ENCODE measurements at places on chromosomes 4 and X.

- no peak for DNase-seq
These were observed 9.4 kb downstream of the FAM53A start for GRCh38 chr4:1674682-1675081.

GRCh38 chrX:38880296-38880854 is 79.1 kb downstream of the MID1IP1 start:
- DNase-seq = no peak

DNA sequence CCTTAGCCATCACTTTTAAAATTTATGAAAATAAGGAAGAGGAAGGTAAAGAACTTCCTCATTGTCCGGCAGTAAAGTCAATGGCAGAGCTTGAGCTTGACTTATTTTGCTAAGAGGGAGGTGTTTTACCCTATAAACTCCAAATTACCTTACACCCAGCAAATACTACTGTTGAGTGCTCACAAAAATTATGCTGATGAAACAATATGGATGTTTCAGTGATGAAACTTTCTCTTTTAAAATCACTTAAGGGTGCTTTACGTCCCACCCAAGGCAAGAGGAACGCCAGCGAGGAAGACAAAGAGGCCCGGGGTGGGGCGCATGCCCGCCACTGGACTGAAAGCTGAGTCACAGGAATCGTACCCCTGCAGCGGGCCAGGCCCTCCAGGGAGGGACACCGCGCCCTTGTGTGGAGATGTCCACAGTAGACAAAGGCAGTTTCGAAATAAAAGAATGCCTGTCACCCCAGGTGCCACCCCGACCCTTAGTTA is 560 bp upstream of the TMSB4X start:
- peak; percentile 78 for DNase-seq

DNA sequence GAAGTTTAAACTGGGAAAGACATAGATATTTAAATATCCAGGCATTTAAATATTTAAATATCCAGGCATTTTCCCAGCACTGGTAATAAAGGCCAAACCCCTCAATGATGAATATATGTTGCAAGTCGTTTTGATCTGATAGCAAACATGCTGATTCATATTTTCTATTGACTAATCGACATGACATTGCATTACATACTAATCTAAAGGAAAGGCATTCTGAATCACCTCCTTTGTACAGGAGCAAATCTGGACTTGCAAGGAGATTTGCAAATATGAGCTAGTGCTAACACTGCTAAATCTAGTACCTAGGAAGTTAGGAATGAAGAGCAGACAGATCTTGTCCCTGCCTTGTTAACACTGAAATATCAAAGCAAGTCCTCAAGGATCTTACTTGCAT is 207.3 kb downstream of the SLC7A11 start:
- no peak for DNase-seq

- DNase-seq = no peak
These were observed 93.9 kb upstream of the GATB start for GRCh38 chr4:151854731-151855130.

- DNase-seq = no peak
These were observed 257.7 kb upstream of the GNPDA2 start for GRCh38 chr4:44984083-44984482.

DNA sequence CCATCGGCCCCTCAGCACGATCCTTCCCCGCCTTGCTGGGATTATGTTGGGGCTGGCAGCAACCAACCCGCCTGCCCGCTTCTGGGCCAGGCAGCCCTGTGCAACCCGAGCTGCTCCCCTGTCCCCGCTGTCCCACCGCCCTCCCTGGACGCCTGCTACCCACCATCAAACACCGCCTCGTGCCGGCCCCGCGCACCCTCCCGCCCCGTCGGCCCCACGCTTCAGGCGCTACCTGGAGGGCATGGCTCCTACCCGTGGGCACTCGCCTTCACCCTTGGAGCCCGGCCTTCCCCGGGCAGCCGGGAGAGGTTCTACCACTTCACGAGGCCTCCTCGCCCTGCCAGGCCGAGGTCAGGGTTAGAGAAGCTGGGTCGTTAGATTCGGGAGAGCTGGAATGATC is 37.0 kb downstream of the TKTL1 start:
- DNase-seq = no peak

DNA sequence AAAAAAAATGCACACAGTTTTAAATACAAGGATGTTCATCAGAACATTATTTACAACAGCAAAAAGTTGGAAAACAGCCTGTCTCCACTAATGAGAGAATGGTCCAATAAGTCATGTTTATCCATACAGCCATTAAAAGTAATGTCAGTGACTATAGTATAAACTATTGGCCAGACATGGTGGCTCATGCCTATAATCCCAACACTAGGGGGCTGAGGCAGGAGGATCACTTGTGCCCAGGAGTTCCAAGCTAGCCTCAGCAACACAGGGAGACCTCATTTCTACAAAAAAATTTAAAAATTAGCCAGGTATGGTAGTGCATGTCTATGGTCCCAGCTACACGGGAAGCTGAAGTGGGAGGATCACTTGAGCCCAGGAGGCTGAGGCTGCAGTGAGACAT is 48.1 kb upstream of the IL13RA1 start:
- DNase-seq = no peak

DNA sequence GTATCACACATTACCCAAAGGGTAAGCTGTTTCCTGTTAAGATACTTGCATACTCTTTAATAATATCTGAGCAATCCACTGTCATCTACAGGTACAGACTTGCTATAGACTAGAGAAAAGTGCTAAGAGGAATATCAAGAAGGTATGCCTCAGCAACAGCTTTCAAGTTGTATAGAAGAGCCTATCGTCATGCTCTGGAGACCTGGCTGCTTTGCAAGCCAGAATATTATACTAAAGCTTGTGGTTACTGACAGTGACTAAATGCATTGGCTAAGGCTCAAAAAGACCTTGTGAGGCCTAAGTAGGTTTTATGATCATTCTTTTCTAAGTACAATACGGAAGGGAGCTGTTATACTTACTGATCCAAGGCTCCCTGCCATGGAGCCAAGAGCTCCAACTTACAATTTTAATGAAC is 11.3 kb downstream of the LAMP2 start:
- peak; percentile 29 for DNase-seq

DNA sequence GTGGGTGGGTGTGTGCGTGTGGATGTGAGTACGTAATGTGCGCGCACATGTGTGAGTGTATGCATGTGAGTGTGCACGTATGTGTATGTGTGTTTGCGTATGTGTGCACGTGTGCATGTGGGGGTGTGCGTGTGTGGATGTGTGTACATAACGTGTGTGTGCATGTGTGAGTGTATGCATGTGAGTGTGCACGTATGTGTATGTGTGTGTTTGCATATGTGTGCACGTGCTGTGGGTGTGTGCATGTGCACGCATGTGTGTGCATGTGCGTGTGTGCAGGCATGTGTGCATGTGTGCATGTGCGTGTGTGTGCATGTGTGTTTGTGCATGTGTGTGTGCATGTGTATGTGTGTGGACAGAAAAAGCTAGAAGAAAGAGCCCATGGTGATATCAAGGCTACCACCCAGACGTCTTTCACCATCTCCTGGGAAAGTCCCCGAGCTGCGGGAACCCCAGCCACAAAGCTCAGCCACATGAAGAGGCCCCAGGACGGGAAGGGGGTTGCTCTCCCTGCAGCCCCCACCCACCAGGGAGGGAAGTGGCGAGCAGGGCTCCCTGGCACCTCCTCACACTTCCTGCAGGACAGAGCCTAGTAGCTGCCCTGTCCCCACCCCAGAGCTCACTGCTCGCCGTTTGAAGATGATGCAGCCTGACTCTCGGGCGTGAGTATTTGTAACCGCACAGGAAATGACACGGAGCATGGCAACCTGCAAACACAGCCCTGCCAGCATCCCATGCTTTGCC is 108.3 kb downstream of the DCTD start:
- DNase-seq = peak; percentile 85

DNA sequence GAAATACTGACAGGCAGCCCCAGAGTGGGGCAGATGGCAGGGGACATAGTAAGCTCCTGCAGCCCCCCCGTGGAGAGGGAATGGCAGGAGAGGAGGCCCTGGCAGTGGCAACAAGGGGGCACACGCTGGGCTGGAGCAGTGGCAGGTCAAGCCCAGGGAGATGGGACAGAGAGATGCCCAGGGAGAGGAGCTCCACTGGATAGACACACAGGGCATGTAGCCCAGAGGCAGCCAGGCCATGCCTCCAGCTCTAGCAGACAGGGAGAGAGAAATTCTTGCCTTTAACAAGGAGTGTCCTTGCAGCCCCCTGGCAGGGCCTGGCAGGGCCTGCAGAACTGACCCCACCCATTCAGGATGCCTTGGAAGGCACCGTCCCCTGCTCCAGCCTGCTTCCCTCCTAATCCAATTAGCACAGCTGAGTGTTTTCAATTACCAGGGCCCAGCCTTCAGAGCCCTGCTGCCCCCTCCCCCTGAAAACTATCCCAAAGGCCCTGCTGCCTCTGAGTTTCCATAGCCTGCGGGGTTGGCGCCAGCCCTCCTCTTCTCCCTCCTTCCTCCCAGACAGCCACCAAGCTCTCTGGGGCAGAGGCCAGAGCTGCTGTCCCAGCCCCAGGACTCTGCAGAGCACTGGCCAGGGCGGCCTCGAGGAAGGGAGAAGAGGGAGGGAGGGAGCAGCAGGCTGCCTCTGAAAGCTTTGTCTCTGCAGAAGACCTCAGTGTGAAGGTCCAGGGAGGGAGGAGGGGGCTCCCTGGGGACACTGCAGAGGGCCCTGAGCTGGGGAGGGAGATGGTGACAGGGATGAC is 12.5 kb downstream of the L1CAM start:
- DNase-seq = no peak

GRCh38 chrX:47185241-47185640 is 8.4 kb upstream of the UBA1 start:
- no peak for DNase-seq

DNA sequence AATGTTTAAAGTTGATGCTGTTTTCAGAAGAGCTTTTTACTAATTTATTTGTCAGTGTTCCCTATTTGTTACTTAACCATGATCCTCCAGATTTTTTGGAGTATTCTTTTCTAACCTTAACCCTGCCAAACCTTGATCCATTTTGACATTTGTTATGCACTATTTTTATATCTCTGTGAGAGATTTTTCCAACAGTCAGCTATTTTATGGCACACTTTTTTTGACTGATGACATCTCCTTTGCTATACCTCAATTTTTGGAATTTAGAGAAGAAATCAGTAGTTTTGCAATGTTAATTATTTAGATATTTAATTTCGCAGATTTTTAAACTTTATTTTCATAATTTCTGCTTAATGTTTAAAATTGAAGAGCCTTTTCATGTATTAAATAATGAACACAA is 66.0 kb downstream of the CPEB2 start:
- no peak for DNase-seq

DNA sequence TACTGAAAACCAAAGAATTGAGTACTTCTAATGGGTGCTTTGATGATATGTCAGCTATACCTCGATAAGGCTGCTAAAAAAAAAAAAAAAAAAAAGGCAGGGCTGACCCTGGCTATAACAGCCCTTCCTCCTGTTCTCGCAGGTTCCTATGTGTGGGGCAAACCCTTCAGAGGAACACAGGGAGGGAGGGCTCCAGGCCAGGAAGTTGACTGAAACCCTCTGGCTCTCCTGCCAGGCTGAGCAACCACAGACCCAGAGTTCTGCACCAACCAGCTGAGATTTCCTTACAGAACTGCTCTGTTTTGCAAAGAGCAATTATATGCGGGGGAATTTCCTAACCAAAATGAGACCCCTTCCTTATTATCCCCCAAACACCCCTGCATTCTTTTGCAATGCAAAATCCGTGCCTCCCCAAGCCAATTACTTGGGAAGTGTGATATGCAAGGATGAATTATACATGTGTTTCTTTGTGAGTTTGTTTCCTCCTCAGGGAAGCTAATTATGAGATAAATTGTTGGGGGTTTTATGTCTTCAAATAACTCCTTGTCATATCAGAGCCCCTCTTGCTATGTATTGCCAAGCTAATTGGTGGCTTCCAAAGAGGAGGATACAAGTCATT is 45.6 kb downstream of the PDHA1 start:
- DNase-seq = no peak

DNA sequence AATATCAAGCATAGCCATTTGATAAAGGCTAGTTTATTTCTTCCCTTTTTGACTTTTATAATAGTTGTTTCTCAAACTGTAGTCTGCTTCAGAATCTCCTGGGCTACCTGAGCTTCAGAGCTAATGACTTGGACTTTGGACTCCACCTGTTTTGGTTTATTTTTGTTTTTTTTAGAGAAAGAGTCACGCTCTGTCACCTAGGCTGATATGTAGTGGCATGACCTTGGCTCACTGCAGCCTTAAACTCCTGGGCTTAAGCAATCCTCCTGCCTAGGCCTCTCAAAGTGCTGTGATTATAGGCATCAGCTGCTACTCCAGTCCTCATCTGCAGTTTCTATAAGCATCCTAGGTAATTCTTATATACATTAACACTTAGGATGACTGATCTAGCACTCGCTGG is 90.5 kb downstream of the DDIT4L start:
- no peak for DNase-seq

DNA sequence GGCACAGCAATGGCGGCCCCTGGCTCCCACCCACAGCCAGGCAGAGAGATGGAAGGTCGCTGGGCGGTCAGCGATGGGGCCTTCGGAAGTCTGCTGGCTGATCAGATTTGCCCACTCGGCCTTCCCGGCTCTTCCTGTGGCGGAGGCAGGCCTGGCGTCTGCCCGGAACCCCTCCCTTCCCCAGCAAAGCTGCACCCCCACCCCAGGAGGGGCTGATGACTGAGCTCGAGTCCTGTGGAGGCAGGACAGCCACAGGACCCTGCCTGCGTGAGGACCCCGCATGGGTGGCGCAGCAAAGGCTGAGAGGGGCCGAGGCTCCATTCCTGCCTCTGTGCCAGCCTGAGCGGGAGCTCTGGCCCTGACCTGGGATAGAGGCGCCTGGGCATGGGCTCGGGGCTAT is 34.8 kb downstream of the TACC3 start:
- DNase-seq = no peak

DNA sequence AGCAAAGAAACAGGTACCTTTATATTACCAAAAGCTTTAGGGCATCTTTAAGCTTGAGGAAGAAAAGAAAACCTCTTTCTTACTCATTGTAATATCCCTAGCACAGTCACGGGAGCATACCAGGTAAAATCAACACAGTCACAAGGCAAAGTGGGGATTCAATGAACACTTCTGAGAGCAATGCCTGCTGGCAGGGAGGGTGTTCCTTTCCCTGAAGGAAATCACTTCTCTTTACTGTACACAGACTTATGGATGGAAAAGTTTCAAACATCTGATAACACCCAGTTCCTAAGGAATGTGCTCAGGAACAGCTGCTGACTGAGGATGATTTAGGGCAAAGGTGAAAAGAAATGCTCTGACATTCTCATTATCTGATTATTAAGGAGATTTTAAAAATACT is 94.8 kb downstream of the MAML3 start:
- DNase-seq = no peak

All from inflammatory macrophage treated with lipopolysaccharide for 4 hours (primary cell).